ENCODE measurements at places on chromosomes 1 and 21.

DNA sequence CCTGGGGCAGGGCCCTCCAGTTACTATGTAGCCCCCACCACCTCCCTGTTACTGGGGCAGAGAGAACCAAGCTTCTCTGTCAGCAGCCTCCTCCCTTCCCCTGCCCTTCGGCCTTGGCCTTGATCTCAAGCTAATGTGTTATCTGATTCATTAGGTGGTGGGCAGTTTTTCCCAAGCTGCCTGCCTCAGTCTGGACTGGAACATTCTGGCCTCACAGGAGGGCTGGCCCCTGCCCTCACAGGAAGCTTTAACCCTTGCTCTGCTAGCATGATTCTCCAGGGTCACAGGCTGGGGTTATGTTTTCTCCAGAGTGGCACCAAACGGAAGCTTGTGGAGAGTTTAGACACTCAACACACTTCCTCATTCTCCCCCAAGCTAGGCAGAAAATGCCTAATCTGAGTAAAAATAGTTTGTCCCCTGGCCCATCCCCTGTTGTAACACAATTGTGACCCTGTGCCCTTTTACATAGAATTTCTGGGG is 37.2 kb upstream of the SLC6A9 start:
- no peak for DNase-seq

- DNase-seq = no peak
These were observed 129.9 kb upstream of the CD34 start for GRCh38 chr1:208040821-208041297.

DNA sequence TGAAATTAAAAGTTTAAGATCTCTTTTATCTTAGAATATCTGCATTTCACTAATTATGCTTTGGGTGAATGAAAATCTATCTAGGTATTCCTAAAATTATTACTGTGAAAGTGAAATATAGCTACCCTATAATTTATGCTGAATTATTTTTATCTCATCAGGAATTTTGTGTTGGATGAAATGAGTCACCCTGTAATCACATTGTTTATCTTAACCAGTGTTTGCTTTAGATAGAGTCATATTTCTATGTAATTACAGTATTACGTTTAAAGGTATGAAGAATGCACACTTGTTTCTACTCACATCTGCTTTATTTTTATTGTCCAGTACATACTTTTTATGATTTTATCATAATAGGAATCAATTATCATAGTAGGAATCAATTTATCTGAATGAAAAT is 249.2 kb downstream of the NCAM2 start:
- no peak for DNase-seq

DNA sequence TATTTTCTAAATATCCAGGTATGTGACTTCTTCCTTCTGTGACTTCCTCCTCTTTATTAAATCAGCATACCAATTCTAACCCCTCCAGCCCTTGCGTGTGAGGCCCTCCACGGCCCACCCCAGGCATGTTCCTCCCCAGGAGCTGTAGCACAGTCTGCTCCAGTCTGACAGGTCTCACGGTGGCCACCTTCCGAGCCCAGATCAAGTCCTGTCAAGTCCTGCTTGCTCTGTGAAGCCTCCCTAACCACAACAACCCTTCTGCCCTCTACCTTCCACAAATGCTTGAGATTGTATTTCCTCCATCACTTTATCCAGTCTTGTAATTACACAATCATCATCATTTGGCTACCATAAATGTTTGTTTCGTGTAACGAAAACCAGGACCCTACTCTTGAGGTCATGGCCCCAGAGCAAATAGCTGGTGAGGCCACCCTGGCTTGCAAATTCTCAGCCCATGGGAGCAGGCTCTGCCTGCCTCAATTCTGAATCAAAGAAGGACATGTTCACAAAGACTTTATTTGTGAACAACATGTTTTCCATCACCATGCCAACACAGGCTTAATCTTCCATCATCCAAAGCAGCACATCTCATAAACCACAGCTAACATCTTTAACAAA is 33.0 kb upstream of the S100A7 start:
- DNase-seq = no peak

DNA sequence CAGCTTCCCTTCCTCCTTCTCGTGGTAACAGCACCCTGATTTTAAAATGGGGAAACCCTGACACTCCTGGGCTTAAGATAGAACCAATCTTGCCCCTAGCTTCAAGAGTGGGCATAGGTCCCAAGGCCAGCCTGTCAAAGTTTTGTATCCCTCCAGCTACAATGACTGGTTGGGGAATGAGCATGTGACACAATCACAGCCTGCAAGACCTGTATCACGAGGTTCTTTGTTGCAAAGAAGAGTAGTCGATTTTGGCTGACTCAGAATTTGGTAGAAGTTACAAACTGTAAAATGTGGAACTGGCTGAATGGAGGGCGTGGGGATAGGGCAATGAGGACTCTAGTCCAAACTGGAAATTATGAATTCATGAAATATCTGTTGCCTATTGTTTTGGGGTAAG is 18.7 kb downstream of the CTSK start:
- no peak for DNase-seq

- no peak for DNase-seq
These were observed 8.3 kb downstream of the IL20 start for GRCh38 chr1:206873603-206874188.

DNA sequence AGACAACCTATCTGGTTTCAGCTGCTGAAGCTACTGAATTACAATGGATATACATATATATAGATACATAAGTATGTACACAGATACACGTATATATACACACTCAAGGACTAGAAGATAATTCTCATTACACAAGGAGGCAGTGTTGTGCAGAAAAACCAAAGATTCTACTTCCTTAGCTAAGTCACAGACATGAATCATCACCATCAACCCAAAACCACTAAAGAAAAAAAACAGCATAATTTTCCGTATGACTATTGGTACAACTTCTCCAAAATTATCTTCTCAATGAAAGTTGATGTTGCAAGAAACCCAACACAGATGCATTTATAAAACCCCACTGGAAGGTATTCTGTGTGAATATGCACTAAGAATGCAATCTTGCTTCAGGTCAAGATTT is 36.8 kb upstream of the RPF1 start:
- DNase-seq = no peak

DNA sequence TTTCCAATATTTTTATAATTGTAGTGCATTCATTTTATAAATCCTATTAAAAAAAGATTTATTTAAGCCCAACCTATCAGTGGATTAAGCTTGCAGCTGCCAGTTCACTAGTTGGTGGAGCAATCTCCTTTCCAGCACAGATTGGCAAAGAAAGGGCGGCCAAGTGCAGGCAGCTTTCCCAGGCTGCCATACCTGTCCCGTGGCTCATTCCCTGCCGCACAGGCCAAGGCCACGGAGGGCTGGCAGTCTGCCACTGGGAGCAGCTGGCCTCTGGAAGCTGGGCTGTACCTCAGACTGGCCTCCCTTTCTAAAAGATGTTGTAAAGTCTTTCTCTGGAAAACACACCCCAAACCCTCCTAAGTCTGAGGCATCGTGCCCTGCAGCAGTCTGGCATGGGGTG is 74.2 kb downstream of the SIM2 start:
- DNase-seq = no peak

DNA sequence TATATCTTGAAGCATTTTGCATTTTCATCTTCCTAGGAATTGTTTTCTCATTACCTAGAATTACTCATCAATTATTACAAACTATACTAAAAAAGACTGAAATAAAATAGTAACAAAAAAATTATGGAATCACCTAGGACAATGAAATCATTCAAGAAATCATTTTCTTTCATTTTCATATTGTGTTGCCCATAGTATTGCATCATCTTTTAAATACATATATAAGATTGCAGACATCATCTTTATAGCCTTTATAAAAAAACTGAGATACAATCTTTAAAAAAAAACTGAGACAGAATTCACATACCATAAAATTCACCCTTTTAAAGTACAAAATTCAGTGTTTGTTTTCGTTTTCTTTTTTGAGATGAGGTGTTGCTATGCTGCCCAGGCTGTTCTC is 29.6 kb downstream of the GDAP2 start:
- DNase-seq = no peak

GRCh38 chr1:25425098-25426085 is 4.8 kb upstream of the RHCE start:
- no peak for DNase-seq

DNA sequence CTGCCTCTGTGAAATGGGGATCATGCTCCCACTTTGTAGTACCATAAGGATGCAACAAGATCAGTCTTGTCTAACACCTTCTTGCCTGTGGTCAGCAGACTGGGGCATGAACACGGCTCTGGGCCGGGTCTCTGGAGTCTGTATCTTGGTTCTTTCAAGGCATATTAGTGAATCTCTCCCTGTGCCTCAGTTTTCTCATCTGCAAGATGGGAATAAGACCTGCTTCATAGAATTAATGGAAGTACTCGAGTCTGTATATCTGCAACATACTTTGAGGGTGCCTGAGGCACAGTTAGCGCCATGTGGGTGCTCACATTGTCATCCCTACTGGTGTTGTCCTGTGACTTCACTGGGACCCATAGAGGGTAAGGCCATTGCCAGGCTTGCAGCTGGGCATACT is 84.6 kb downstream of the IGSF21 start:
- DNase-seq = no peak

DNA sequence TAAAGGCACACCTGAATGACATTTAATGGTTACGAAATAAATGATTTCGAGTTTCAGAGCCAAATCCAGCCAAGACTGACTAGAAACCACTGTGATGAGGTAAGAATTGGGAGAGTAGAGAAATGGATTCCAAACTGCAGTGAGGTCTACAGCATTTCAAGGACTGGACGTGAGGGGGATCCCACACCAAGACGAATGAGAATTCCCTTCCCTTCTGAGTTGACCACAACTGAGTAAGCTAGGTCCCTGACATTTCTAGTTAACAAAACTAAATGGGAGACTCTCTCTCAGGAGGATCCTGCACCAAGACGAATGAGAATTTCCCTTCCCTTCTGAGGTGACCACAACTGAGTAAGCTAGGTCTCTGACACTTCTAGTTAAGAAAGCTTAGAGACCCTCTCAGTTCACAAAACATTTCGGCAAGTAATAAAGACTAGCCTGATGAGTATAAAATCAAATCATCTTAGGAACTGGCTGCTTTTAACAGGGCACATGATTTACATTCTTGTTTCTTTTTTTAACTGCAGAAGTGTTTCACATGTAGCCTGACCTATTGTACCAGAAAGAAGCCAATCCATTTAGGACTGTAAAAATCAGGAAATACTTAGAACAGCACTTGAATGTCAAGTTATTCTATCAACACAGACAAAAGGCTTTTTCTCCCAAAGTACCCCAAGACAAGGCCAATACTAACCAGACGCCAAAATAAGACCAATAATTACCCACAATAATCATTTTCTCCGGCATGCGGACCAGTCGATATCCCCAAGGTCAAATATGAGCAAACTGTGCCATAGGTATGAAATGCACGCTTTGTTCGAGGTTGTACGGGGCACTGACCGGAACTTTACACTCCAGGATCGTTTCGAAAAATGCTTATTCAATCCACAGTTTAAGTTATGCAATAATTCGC is 1.4 kb upstream of the SPATA1 start:
- DNase-seq = no peak

- DNase-seq = no peak
These were observed 15.0 kb downstream of the NES start for GRCh38 chr1:156662005-156662799.

- DNase-seq = no peak
These were observed 26.2 kb downstream of the VASH2 start for GRCh38 chr1:212976586-212976985.

- DNase-seq = no peak
These were observed 18.9 kb upstream of the LEPR start for GRCh38 chr1:65401612-65402011.

GRCh38 chr1:41305576-41306363 is 55.5 kb upstream of the FOXO6 start:
- no peak for DNase-seq

Data from effector memory CD4-positive, alpha-beta T cell (primary cell).